ENCODE measurements at places on chromosomes 1 and 21.

- DNase-seq, result no peak
These were observed 25.2 kb upstream of the RCAN1 start for GRCh38 chr21:34639882-34640788.

- DNase-seq, result peak; percentile 56
These were observed 2.4 kb downstream of the SLC27A3 start for GRCh38 chr1:153777648-153778047.

- peak; percentile 16 for DNase-seq
These were observed 690 bp downstream of the EPS8L3 start for GRCh38 chr1:109762821-109763645.

DNA sequence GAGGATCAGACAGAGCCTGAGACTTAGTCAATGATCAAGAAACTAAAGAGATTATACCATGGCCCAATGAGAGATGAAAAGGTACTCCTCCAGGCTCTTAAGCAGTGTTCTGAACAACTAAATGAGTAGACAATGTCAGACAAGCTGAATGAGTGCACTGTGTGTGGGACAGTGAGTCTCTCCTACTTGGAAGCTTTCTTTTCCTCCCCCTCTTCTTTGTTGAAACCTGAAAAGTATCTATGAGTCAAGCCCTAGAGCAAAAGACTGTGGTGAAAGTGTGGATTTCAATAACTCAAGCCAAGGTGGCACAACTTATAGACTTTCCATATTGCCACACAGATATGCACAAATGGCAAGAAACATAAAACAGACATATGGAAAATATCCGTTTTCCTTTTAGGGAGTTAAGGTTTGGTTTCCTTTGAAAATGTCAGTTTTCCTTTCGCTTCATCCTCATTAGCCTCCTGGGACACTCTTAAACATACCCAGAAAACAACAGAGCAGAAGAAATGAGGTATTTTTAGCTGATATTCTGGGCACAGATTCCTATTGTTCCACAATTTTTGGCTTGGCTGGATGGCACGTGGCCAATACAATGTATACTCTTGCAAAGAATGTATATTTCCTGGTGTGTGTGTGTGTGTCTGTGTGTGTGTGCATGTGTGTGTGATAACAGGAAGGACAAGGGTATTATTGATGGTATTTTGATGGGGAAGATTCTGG, 96.6 kb downstream of the LMX1A start:
- no peak for DNase-seq

GRCh38 chr1:173100476-173101107, 49.9 kb upstream of the TNFSF18 start:
- no peak for DNase-seq

- no peak for DNase-seq
These were observed at the start of gene PYHIN1 for GRCh38 chr1:158931055-158931737. Gene PYHIN1 (plus strand): TSS chr1:158931552. CDS start chr1:158936911, 5,359 bp downstream.

DNA sequence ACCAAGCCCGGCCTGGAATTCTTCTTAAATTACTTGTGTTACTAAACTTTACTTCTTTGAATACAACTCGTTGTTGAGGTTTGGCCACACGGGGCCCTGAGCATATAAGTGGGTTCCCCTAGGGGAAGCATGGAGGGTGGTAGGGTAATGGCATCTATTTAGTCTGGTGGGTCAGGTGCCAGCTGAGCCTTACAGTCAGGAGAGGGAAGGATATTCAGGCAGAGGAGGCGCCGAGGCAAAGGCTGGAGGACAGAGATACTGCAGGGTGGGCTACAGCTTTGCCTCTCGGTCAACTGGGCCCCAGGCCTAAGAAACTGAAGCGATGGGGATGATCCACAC, 424 bp upstream of the NECAP2 start:
- no peak for DNase-seq

Measured in dorsolateral prefrontal cortex (tissue), 122 donors.